ENCODE measurements at places on chromosomes 6 and 20.

DNA sequence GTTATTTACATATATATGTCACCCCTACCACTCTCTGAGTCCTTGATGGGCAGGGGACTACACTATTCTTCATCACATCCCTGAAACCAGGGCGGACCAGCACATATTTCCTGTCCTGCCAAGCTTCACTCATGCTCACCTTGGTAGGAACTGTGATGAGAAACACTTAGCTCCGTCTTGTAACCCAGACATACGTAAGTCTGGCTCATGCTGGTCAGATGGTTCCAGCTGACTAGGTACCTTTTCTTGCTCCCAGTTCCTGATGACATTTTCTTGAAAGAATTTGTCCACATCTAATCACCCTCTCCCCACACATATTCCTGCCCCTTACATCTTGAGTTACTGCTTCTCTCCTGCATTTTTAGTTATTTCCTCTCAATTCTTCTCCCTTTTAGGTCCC is 122.2 kb upstream of the MYLIP start:
- H3K4me1 ChIP-seq: no peaks in the 10 kb centered on the region
- DNase-seq: no peak
- H3K27me3 ChIP-seq: no peaks in the 10 kb centered on the region
- H3K27ac ChIP-seq: no peak overlapping the region
- H3K36me3 ChIP-seq: no peaks in the 10 kb centered on the region
- no peak overlapping the region for H3K4me3 ChIP-seq

- H3K27ac ChIP-seq: no peak overlapping the region
- DNase-seq: no peak
- H3K4me3 ChIP-seq: no peak overlapping the region
- H3K36me3 ChIP-seq: no peaks in the 10 kb centered on the region
These were observed 20.4 kb upstream of the EXOC2 start for GRCh38 chr6:713351-713750.

DNA sequence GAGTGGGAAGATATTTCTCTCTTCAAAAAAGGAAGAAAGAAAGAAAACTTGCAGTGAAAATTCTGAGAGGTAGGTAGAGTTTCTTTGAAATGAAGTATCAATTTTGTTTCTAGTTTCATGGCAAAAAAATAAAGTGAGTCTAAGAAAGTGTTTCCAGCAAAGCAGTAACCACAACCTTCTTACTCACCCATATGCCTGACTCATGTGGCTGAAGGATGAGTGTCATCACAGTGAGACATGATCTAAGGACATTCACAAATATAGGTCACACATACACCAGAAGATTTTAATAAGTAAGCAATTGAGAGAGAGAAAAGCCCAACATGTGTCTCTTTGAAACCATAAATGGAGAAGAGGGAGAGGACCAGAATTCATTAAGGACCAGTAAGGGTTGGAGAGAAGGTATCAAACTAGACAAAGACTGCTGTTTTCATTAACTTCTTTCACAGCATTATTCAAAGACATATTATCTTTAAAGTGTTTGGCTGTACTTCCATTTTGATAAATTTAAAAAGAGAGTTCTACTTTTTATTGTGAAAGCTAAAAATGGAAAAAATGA is 169.5 kb downstream of the FRK start:
- no peaks in the 10 kb centered on the region for H3K4me1 ChIP-seq
- H3K27ac ChIP-seq: no peak overlapping the region
- H3K36me3 ChIP-seq: no peaks in the 10 kb centered on the region
- no peak for DNase-seq
- H3K4me3 ChIP-seq: no peak overlapping the region
- no peaks in the 10 kb centered on the region for H3K27me3 ChIP-seq

DNA sequence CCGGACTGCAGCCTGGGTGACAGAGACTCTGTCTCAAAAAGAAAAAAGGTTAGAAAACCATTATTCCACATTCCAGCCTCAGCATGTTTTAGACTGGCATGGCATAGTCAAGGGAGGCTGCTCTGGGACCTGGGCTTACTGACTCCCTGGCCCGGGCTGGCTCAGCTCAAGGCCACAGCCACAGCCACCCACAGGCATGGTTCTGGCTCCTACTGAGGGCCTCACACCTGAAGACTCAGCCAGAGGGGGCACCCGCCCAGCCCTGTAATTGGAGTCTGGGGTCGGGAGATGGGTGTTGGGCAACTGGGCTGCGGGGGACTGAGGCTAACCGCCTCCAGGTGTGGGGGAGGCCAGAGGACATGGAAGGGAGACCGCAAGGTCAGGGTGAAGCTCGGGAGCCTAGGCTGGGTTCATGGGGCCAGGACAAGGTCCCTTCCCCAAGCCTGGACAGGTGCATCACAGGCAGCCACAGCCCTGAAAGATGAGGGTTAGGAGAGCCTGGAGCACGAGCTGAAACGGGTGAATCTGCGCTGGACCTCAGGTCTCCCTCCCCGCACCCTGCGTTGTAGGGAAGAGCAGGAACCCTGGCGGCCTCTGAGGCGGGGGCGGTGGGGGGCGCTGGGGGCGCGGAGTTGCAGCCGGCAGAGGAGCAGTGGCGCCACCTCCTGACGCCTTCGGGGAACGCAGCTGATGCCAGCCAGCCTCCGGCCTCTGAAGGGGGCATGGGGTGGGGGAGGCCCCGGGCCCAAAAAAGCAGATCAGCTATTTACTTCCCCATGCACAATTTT is 67.7 kb upstream of the SRSF6 start:
- H3K27ac ChIP-seq: no peak overlapping the region
- no peaks in the 10 kb centered on the region for H3K4me1 ChIP-seq
- H3K36me3 ChIP-seq: no peaks in the 10 kb centered on the region
- no peaks in the 10 kb centered on the region for H3K27me3 ChIP-seq

DNA sequence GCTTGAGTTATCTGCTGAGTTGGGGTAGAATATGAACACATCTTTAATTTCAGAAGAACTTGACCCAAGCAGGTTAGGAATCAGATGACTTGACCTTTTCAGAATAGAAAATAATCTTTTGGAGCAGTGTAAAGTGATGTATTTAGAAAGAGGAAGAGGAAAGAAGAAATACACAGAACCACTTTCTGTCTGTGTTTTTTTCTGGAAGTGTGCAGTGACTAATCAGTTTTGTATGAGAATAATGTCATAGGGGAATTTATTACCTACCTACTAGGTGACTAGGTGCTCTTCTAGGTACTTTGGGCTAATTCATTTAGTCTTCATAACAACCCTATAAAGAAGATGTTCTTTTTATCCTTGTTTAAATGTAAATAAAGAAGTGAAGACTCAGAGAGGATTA is 3.0 kb downstream of the PPP1R14C start:
- no peak overlapping the region for H3K4me3 ChIP-seq
- H3K4me1 ChIP-seq: peaks cover 24% of the 10 kb centered on the region
- H3K27ac ChIP-seq: no peak overlapping the region
- peaks cover 82% of the 10 kb centered on the region for H3K27me3 ChIP-seq
- no peak for DNase-seq
- H3K36me3 ChIP-seq: no peaks in the 10 kb centered on the region

- H3K4me1 ChIP-seq: no peaks in the 10 kb centered on the region
- no peak for DNase-seq
- H3K27me3 ChIP-seq: no peaks in the 10 kb centered on the region
- no peak overlapping the region for H3K27ac ChIP-seq
These were observed 305.6 kb downstream of the NRN1 start for GRCh38 chr6:5701174-5701573.

GRCh38 chr20:46657618-46658017 is 6.4 kb upstream of the SLC13A3 start:
- peaks cover 7% of the 10 kb centered on the region for H3K36me3 ChIP-seq
- no peaks in the 10 kb centered on the region for H3K27me3 ChIP-seq
- no peaks in the 10 kb centered on the region for H3K4me1 ChIP-seq
- H3K4me3 ChIP-seq: no peak overlapping the region
- no peak for DNase-seq
